Activated CD4-positive, alpha-beta T cell treated with anti-CD3 and anti-CD28 coated beads, Interleukin-2, amount 50 U/mL, for 48 hours (primary cell): ENCODE measurements at places on chromosomes 3 and 15.
A peak's percentile ranks its signal among the peaks of the same experiment; 100 is the strongest.

DNA sequence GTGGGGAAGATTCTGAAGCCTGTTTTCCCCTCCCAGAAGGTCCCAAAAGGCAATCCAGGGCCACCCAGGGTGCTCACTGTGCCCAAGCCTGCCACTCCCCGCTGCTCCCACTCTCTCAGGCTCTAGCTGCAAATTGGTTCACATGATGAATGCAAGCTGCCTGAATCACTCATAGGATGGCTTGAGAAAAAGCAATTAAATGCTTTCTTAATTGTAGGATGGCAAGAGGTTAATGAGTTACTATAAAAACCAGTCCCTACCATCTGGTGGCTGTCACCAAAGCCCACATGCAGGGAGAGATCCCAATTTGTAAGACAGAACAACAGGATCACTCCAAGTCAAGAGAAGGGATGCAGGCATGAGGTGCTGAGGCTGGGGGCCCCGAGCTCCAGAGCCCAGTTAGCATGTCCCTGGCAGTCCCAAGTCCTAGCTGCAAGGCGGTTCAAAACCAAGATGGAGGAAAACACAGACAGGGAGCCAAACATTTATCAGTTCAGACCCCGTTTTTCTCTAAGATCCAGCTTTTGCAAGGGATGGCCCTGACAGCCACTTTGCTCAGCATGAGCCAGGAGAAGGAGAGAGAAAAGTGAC lies 207.1 kb downstream of the UACA start:
- no peak for DNase-seq

GRCh38 chr3:100260081-100260684 lies 609 bp upstream of the TBC1D23 start:
- no peak for DNase-seq

DNA sequence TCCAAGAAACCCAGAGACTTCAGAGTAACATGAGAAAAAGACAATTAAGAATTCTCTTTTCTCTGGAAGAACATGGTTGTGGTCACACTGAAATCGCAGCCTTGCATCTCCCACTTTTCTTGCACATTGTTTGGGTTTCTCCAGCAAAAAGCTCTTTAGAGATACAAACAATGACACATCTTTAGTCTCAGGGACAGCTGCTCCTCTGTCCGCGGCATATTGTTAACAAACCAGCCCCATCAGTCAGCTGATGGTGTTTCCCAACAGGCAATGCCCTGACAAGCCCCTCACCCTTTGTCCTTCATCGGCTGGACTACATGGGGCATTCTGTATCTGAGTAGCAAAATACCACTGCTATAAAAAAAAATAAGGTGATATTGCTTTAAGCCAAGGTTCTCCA lies 53.4 kb downstream of the UMPS start:
- DNase-seq, result no peak

- no peak for DNase-seq
Observed at GRCh38 chr3:47652142-47652541, 73.5 kb upstream of the CSPG5 start.

GRCh38 chr15:34436126-34436955 lies 1.3 kb downstream of the GOLGA8A start:
- DNase-seq, result peak; percentile 31

DNA sequence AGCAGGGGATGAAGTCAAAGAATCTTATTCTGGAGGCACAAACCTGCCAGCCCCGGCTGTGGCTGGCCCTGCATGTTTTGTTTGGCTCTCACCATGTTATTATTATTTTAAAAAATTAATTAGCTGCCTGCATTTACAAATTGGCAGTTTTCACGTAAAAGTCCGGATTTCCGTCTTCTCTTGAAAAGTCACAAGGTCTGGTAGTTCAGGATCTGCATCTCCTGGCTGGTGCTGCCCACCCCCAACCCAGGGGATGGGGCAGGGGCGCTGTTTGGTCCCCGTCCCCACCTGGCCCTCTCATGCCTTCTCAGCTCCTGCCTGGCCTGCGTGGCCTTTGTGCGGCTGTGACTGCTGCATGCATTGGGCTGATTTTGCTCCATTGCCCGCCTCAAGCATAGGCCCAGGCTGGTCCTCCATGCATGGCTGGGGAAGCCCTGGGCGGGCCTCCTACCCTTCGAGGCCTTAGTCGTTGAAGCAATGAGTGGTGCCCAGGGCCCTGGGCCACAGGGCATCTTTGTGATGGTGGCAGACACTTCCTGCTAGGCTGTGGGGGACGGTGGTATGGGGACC lies 2.0 kb downstream of the FBLN2 start:
- no peak for DNase-seq

DNA sequence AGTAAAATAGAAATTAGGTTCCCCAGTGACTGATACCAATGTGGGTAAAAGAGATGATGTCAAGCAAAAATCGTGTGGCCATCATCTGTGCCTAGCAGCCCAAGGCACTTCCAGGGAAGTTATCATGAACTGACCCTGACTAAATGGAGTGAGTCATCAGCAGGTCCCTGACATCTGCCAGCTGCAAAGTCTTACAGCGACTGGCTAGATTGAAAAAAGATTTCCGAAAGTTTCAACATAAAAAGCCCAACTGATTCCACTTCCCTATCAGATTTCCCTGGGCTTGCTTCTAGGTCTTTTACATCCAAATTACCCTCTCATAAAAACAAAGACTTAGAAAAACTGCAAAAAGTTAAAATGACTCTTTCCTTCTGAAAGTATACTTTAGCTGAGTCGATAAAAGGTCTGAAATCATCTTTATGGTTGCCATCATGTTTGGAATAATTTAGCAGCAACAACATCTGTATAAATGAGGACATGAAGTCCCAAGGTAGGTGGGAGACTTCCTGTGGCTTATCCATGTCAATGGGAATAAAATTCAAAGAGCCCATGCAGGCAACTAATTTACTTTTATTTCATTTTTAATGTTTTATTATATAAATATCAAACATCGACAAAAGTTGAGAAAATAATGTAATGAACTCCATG lies 342.8 kb downstream of the ERC2 start:
- DNase-seq, result no peak

DNA sequence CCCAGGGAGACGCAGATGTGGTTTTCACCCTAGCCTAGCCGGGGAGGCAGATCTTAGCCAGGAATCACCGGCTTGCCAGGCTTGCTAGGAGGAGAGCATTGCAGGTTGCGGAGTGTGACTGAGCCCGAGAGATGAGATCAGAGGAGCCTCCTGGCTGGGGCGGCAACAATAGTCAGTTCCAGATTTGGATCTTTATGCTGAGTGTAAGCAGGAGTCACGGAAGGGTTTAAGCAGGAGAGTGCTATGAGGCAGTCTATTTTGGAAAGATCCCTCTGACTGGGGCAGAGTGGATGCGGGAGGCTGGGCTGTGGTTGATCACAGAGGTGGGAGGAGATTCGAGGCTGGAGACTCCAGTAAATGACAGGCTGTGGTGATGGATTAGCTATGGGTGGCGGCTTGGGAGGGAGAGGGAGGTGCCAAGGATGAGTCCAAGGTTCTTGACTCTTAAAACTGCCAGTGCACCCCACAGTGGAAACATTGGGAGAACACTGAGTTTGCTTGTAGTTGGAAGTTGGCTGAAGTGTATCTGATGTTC lies 10.4 kb upstream of the BAHD1 start:
- DNase-seq, result no peak

- DNase-seq, result no peak
Observed at GRCh38 chr15:65409036-65409631, 13.6 kb downstream of the IGDCC4 start.

GRCh38 chr15:76996526-76997401 lies 1.8 kb downstream of the PSTPIP1 start:
- DNase-seq, result peak; percentile 71

- no peak for DNase-seq
Observed at GRCh38 chr3:159881828-159882309, 106.8 kb upstream of the IL12A start.

DNA sequence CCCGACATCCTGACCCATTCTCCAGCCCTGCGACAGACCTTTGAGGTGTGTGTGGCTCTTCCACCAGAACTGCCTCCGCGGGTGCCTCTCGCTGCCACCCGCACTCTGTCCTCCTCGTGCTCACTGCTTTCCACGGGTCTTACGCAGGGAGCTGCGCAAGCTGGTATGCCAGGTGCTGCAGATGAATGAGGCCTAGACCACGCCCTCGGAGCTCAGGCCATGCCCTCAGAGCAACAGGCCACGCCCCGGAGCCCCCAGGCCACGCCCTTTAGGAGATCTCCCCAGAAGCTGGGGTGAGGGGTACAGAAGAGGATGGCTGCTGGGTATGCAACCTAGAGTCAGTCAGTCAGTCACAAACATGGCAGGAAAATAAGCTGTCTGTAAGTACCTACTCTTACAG lies 300.3 kb downstream of the GABRG3 start:
- no peak for DNase-seq

- DNase-seq, result no peak
Observed at GRCh38 chr15:39645138-39645975, 64.5 kb downstream of the THBS1 start.

DNA sequence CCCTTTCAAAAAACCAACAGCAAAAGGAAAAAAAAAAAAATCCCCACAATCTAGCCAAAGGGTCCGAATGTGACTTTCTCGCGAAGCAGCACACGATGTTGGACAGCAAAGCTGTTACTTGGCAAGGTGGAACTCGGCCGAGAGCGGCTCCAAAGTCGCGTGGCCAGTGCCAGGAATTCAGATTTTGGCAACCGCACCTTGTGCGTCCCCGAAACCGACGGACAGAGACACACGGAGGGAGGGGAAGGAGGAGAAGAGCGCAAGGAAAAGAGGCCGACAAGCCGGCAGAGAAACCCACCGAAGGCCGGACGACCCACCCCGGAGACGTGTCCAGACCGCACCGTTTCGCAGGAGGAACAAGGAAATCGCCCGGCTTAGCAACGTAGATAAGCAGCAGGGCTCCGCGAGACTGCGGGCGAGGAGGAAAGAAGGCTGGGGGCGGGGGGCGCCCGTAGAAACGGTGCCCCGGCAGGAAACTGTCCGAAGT lies 517.3 kb downstream of the MECOM start:
- no peak for DNase-seq

DNA sequence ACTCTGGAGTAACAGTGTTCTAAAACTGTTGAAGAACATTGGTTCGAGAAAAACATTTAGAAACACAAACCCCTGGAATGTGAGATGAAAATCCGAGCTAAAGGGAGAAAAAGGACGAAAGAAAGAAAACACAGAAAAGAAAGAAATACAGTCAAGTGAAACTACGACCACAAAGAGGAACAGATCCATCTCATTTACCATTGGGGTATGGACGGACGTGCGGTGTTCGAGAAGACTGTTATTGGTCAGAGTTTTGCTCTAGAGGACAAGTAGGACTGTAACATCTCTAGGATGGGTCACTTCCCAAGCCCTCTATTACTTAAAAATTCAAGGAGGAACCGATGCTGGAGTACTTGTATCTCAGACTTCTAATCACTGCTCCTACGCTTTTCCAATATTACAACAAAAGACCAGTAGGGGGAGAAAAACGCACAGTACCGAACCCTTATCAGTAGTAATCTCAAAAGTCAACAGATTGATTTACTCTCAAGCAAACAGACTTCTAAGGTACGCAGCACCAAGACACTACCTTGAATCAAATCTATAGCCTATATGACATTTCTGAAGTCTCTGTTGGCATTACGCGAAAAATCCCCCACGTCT lies 1.1 kb upstream of the PIK3CA start:
- DNase-seq, result peak; percentile 12

DNA sequence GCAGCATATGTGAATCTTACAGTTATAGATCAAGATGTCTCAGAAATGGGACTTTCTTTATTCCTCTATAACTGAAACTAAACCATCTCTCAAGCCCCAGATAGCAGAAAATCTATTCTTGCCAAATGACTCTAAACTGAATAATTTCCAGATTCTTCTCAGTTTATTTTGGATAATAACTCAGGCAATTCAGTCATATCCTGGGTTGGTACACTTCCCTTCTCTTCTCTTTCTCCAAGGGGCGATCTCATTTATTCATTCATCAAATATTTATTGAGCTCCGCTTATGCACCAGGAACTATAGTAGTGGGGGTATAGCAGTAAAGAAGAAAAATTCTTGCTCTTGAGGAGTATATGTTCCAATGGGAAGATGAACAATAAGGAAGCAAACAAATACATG lies 13.5 kb upstream of the PCOLCE2 start:
- no peak for DNase-seq

DNA sequence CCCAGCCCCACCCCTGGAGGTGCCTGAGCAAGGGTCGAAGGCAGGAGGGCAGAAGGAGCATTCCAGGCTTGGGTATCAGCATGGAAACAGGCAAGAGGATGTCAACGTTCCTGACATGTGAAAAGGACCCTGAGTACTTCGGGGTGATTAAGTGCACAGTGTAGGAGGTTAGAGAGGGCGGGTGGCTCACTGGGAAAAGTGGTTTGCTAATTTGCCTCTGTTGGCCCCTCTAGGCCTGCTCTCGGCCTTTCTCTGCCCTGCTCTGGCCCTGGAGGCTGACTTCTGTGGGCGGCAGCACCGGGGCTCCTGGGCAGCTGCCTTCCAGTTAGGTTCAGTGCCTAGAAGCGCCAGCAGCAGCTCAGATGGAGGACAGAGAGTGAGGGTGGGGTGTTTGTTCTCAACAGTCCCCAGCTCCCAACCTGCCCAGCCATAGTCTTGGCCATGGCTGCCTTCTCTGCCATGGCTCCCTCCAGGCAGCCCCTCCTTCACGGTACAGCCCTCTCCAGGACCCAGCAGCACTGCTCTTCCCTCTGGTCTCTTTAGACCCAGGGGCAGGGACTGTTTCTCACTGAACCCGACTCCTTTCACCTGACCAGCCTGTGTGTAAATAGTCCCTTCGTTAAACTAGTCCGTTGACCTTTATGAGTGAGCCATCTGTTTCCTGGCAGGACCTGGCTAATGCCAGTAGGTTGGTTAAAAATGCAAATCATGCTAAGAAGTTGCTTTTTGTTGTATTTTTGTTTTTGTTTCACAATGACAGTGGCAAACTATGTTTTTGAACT lies 107.1 kb upstream of the TPM1 start:
- no peak for DNase-seq

GRCh38 chr15:72068856-72069255 lies 49.1 kb downstream of the MYO9A start:
- DNase-seq, result no peak

DNA sequence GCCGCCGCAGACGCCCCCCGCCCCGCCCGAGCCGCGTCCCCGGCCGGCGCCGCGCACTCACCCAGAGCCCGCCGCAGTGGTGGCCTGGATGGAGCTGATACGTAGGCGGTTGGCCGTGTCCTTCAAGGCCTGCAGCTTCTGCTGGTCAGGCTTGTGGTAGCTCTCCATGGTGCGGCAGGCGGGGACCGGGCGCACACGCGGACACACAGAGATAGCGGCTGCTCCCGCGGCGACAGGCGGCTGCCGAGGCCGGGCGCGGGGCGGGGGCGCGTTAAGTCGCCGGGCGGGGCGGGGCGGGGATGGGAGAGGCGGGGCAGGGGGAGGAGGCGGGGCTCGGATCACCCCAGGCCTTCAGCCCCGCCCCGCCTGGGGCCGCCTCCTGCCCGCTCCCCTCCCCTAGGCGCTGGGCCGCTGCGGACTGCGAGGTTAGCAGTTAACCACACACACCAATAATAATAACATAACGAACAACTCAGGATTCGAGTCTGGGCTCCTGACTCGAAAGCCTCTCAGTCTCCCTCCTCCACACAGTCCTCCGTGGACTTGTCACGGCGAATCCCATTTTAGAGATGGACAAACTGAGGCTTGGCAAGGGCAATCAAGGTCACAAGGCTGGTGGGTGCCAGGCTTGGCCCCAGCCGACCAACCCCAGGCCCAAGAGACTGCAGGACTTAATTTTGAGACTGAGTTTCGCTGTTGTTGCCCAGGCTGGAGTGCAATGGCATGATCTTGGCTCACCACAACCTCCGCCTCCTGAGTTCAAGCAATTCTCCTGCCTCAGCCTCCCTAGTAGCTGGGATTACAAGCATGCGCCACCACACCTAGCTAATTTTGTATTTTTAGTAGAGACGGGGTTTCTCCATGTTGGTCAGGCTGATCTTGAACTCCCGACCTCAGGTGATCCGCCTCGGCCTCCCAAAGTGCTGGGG lies at the start of gene TKT:
Gene TKT, minus strand, starts transcription at position 248 of the 929 bp plus-strand sequence. Its CDS starts 80 bp downstream, at position 168.
- DNase-seq, result peak; percentile 84

- no peak for DNase-seq
Observed at GRCh38 chr3:126851382-126851781, 131.5 kb upstream of the PLXNA1 start.
